Esophagus squamous epithelium (tissue), 5 donors: ENCODE measurements at places on chromosomes 13 and 19. TPM values are rescaled to one million over a fixed set of nuclear protein-coding genes. Genes with fewer than 3 reads are reported as not detected.

The SERP2 gene
- 3.6 TPM for total RNA-seq

The NKG7 gene
- total RNA-seq, result 0.50 TPM

The CILP2 gene
- under 0.01 TPM for total RNA-seq

The KIR3DL1 gene
- not detected for total RNA-seq

The GNG14 gene
- total RNA-seq, result not detected
